ENCODE measurements at places on chromosomes 2 and 18.
A peak's percentile ranks its signal among the peaks of the same experiment; 100 is the strongest.

DNA sequence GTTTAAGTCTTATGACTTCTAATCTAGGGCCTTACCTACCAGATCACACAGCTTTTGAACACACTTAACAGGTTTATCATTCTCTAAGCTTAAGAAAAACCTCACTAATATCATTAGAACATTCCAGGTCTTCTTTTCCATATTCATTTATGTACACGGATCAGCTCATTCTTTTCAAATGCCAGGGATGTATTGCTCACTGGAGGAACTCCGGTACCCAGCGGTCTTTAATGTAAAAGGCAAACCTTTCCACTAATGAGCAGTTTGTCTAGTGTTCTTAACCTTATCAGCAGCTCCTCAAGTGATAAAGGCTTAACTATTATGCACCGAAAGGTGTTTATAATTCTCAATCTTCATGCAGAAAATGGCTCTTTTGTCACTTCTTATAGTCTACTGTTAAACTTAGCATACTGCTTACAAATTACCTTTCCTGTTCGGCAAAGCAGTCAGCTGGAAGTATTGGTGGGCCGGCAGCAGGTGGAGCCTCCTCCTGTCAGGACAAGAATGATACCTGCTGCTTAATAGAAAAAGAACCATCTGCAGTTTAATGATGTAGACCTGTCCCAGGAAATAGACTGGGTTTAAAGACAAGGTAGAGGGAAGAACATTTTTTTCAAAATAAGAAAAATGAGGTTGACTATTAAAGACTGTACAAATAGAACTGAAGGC is 142.7 kb downstream of the FIGN start:
- no peaks in the 10 kb centered on the region for H3K27me3 ChIP-seq
- H3K27ac ChIP-seq = no peak overlapping the region
- DNase-seq = no peak
- no peaks in the 10 kb centered on the region for H3K36me3 ChIP-seq
- H3K4me1 ChIP-seq = peaks cover 12% of the 10 kb centered on the region

- H3K4me3 ChIP-seq = no peak overlapping the region
- H3K27ac ChIP-seq = no peak overlapping the region
- DNase-seq = no peak
- H3K4me1 ChIP-seq = peaks cover 3% of the 10 kb centered on the region
Measured at GRCh38 chr18:67376372-67376771, 140.1 kb downstream of the DSEL start.

DNA sequence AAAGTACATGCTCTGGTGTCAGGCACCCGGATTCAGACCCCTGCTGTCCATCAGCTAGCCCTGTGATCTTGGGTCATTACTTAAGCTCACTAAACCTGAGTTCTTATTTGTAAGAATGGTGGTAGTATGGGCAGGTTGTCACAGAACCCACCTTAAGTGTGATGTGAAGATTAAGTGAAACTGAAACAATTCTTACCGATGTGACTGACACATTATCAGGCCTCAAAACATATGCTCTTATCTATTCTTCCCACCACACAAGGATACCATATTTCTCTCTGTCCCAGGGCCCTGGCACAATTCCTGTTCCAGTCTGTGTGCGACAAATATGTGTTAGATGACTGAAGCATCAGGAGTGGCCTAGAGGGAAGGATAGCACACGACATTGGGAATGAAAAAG is 11.0 kb upstream of the CDC42EP3 start:
- no peak overlapping the region for H3K4me3 ChIP-seq
- H3K27ac ChIP-seq = no peak overlapping the region
- DNase-seq = no peak
- H3K4me1 ChIP-seq = no peaks in the 10 kb centered on the region

DNA sequence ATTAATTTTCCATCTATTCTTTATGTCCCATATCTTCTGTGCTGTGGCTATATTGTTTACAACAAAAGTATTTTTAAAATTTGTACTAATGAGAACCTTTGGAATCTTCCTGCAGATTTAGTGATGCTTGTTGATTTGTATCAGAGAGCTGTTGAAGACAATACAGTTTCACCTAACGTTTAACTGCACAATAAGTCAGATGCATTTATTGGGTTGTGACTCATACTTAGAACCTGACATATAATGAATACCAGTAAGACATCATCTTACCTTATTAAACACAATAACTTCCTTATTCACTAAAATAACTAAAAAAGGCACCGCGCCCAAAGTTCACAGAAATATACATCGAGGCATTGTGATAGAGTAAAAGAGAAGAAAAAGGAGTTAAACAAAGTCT is 43.8 kb upstream of the IL1R1 start:
- H3K4me1 ChIP-seq = no peaks in the 10 kb centered on the region
- no peak for DNase-seq
- H3K36me3 ChIP-seq = no peaks in the 10 kb centered on the region
- peaks cover 3% of the 10 kb centered on the region for H3K27me3 ChIP-seq

GRCh38 chr2:220104871-220105351 is 477.5 kb downstream of the SLC4A3 start:
- peaks cover 4% of the 10 kb centered on the region for H3K27me3 ChIP-seq
- no peak for DNase-seq
- H3K36me3 ChIP-seq = no peaks in the 10 kb centered on the region
- H3K4me3 ChIP-seq = no peak overlapping the region
- no peak overlapping the region for H3K27ac ChIP-seq
- peaks cover 21% of the 10 kb centered on the region for H3K4me1 ChIP-seq

DNA sequence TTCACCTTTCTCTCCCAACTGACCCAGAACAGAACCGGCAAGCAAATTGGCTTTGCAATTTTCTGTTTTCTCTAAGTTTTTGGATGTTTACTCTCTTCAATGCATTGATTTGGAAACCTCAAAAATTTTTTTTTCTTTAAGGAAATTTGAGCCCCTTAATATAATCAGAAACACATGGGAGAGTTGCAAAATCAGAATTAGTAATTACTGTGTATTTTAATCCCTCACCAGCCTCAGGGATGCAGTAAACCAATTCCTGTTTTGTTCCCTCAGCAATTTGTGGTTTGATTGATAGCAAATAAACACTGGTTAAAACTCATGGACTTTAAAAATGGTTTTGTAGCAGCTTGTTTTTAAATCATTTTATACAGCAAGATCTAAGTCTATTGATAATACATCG is 281.5 kb downstream of the NEDD4L start:
- H3K27ac ChIP-seq = peak overlapping the region; percentile 48
- no peak for DNase-seq
- H3K4me1 ChIP-seq = peaks cover 41% of the 10 kb centered on the region
- H3K36me3 ChIP-seq = no peaks in the 10 kb centered on the region
- no peaks in the 10 kb centered on the region for H3K27me3 ChIP-seq

DNA sequence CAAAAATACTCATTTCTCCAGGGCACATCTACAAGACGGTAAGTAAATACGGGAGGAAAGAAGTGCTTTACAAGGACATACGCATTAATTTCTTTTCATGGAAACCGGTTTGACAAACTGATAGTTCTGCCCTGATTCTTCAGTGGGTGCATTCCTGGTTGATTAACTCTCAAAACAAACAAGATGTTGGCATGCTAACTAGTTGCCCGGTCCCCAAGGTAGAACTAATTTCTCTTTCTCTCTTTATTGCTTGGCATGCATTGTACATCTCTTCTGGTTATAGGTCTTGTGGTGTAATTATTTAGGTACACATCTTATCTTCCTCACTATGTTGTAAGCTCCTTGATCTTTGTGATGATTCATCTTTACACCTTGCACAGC is 46.9 kb upstream of the SPATS2L start:
- H3K4me3 ChIP-seq = no peak overlapping the region
- H3K27me3 ChIP-seq = no peaks in the 10 kb centered on the region
- H3K4me1 ChIP-seq = no peaks in the 10 kb centered on the region
- no peak overlapping the region for H3K27ac ChIP-seq

DNA sequence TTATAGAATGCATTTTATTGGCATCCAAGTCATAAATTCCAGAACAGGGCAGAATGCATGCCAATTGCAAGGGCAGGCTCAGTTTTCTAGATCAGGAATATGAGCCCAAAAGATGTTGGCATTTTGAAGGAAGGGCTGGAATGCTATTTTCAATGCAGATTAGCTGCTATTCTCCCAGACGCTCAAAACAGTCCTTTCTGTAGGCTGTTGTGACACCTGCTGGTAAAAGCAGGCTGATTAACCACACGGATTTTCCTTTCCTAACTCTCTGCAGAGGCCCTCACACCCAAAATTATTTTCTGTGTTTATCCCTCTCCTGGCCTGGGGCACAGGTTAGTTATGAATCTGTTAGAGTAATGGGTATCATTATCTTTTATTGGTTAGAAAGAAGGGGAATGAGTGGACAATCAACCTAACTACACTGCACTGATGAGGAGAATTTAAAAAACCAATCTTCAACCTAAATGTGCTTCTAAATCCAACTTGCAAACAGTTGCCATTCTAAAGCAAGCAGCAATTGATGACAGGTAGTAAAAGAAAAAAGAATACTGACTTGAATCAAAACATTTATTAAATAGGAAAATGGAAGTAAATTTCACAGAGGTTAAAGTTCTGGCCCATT is 94.0 kb downstream of the PLA2R1 start:
- DNase-seq = no peak
- no peak overlapping the region for H3K27ac ChIP-seq
- H3K4me1 ChIP-seq = no peaks in the 10 kb centered on the region
- H3K36me3 ChIP-seq = no peaks in the 10 kb centered on the region
- no peak overlapping the region for H3K4me3 ChIP-seq

- no peaks in the 10 kb centered on the region for H3K36me3 ChIP-seq
- no peak overlapping the region for H3K27ac ChIP-seq
- no peak overlapping the region for H3K4me3 ChIP-seq
- no peaks in the 10 kb centered on the region for H3K27me3 ChIP-seq
- H3K4me1 ChIP-seq = peaks cover 2% of the 10 kb centered on the region
Measured at GRCh38 chr18:25843791-25844190, 246.6 kb downstream of the SS18 start.

GRCh38 chr2:18243816-18244215 is 316.6 kb downstream of the RDH14 start:
- DNase-seq = peak; percentile 23
- peak overlapping the region; percentile 50 for H3K4me3 ChIP-seq
- peak overlapping the region; percentile 98 for H3K27ac ChIP-seq
- H3K27me3 ChIP-seq = peaks cover 6% of the 10 kb centered on the region

DNA sequence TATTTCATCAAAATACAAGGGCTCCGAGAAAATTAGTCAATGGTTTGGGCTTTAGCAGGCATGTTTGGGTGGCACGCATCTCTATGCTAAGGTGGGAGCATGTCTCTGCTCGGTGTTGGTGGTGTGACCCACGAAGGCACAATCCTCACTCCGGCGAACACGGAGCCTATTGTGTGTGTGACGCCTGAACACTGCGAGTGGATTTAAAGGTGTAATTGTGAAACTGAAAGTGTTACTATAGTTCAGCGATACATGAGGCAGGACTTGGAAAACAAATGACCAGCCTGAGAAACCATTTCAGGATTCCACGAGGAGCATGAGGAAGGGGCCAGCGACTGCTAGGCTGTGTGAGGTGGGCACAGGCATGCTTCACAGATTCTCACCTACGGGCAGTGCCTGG is 41.7 kb upstream of the LDLRAD4 start:
- no peak for DNase-seq
- no peaks in the 10 kb centered on the region for H3K36me3 ChIP-seq
- H3K27me3 ChIP-seq = no peaks in the 10 kb centered on the region
- no peak overlapping the region for H3K27ac ChIP-seq
- H3K4me3 ChIP-seq = no peak overlapping the region
- H3K4me1 ChIP-seq = peaks cover 9% of the 10 kb centered on the region

- no peak for DNase-seq
- peaks cover 6% of the 10 kb centered on the region for H3K27me3 ChIP-seq
- H3K27ac ChIP-seq = no peak overlapping the region
- no peak overlapping the region for H3K4me3 ChIP-seq
- no peaks in the 10 kb centered on the region for H3K36me3 ChIP-seq
Measured at GRCh38 chr18:12422936-12423335, 15.2 kb downstream of the PRELID3A start.

GRCh38 chr18:26621161-26622026 is 73.0 kb upstream of the KCTD1 start:
- DNase-seq = peak; percentile 51
- H3K36me3 ChIP-seq = peaks cover 18% of the 10 kb centered on the region
- H3K27me3 ChIP-seq = no peaks in the 10 kb centered on the region
- H3K4me3 ChIP-seq = no peak overlapping the region
- no peak overlapping the region for H3K27ac ChIP-seq

DNA sequence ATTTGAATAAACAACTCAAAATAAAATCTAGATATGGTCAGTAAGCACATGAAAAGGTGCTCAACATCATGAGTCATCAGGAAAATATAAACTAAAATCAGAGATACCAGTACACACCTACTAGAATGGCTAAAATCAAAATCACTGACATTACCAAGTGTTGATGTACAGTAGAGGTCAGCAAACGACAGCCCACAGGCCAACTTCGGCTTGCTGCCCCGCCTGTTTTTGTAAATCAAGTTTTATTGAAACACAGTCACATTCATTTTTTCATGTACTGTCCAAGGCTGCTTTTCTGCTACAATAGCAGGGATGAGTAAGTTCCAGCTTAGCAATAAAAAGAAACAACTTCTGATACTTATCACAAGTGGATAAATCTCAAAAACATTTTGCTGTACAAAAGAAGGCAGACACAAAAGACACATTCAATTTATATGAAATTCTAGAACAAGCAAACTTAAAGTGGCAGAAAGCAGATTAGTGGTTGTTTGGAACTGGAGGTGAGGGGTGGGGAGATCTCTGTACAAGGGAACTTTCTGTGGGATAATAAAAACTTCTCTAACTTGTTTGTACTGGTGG is 32.1 kb downstream of the TRAK2 start:
- H3K27me3 ChIP-seq = no peaks in the 10 kb centered on the region
- no peaks in the 10 kb centered on the region for H3K36me3 ChIP-seq
- H3K4me1 ChIP-seq = peaks cover 12% of the 10 kb centered on the region
- DNase-seq = no peak
- H3K27ac ChIP-seq = no peak overlapping the region

GRCh38 chr2:45942237-45942738 is 290.8 kb downstream of the PRKCE start:
- no peaks in the 10 kb centered on the region for H3K36me3 ChIP-seq
- no peak for DNase-seq
- no peak overlapping the region for H3K4me3 ChIP-seq
- no peaks in the 10 kb centered on the region for H3K27me3 ChIP-seq
- H3K4me1 ChIP-seq = peaks cover 19% of the 10 kb centered on the region
- H3K27ac ChIP-seq = no peak overlapping the region
